ENCODE measurements at places on chromosomes 5 and 9.

- H3K4me1 ChIP-seq = no peaks in the 10 kb centered on the region
- no peak overlapping the region for H3K27ac ChIP-seq
- no peaks in the 10 kb centered on the region for H3K36me3 ChIP-seq
- no peak for DNase-seq
Observed at GRCh38 chr5:63822614-63823013, 139.6 kb downstream of the HTR1A start.

- no peak overlapping the region for H3K27ac ChIP-seq
- DNase-seq = no peak
- H3K27me3 ChIP-seq = no peaks in the 10 kb centered on the region
- peaks cover 15% of the 10 kb centered on the region for H3K36me3 ChIP-seq
Observed at GRCh38 chr9:137009938-137010732, 13.8 kb upstream of the CLIC3 start.

GRCh38 chr5:141547488-141547887, 58.6 kb downstream of the PCDHGC5 start:
- peak; percentile 35 for DNase-seq
- H3K36me3 ChIP-seq = peaks cover 40% of the 10 kb centered on the region
- no peaks in the 10 kb centered on the region for H3K27me3 ChIP-seq
- no peak overlapping the region for H3K27ac ChIP-seq

DNA sequence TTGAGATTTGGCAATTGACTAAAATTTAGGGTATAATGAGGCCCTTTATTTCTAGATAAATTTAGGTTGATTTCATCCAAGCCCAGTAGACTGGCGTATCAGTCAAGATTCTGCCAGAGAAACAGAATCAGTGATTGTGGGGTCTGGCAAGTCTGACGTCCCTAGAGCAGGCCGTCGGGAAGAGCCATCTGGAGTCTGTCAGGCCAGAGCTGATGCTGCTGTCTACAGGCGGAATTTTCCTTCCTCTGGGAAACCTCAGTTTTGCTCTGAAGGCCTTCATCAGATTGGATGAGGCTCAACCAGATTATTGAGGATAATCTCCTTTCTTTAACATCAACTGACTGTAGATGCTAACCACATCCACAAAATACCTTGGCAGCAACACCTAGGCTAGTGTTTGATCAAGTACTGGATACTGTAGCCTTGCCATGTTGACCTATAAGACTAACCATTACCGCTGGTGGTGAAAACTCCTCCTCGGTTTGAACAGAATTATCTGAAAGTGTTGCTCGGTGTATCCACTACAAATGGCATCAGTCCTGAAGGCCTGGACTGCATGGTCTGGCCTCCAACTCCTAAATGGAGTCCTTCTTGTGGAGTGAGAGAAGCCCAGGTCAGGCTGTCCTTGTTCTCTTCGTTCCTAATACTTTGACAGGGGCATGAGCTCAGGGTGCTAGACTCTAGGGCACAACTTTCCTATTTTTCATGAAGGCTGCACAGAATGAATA, 83.2 kb upstream of the ANKH start:
- no peak for DNase-seq
- no peak overlapping the region for H3K4me3 ChIP-seq
- H3K4me1 ChIP-seq = peaks cover 7% of the 10 kb centered on the region
- H3K27me3 ChIP-seq = no peaks in the 10 kb centered on the region
- no peaks in the 10 kb centered on the region for H3K36me3 ChIP-seq
- no peak overlapping the region for H3K27ac ChIP-seq

DNA sequence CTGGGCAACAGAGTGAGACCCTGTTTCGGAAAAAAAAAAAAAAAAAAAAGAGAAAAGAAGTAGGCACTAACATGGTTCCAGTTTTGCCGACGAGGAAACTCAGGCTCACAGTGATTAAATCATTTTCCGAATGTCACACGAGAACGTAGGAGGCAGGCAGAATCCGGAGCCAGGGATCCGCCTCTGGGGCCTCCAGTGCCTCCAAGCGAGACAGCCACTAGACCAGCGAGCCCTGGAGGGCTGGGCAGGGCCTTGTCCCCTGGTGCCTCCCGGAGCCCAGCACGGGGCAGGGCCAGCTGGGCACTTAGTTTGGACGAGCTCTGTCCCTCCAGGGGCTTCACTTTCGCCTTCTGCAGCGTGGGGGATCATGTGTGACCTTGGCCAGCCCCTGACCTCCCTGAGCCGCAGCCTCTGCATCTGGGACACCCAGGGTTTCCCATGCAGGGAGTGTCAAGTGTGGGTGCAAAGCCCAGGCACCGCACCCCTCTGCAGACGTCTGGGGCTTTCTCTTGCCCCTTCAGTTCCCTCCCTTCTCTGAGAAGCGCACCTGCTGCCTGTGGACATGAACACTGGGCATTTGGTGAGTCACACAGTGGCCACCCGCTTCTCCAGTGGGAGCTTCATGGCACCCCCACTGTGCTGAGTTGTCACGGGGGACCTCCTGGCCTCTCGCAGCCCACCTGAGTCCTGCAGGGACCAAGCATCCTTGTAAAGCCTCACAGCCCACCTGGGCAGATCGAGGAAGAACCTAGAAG, 80.3 kb downstream of the RXRA start:
- peaks cover 48% of the 10 kb centered on the region for H3K4me1 ChIP-seq
- DNase-seq = no peak
- no peaks in the 10 kb centered on the region for H3K27me3 ChIP-seq
- H3K4me3 ChIP-seq = peak overlapping the region; percentile 6
- peak overlapping the region; percentile 57 for H3K27ac ChIP-seq

DNA sequence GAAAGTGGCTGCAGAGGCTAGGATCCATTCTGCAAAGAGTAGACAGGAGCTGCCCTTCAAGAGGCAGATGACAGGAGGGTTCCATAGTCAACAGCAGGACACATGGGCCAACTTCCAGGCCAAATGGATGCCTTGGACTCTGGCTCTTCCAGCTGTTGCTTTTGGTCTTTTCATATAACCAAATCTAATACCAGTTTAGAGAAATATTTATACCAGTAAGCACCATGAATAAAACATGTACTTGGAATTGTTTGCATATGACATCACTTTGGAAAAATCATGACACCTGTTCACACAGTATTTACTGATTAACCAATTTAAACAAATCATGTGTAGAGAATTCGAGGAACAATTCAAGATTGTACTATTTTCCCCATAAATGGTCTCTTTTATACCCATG, 481.3 kb downstream of the DMRT2 start:
- no peak for DNase-seq
- no peak overlapping the region for H3K27ac ChIP-seq
- H3K27me3 ChIP-seq = no peaks in the 10 kb centered on the region
- no peaks in the 10 kb centered on the region for H3K36me3 ChIP-seq
- H3K4me3 ChIP-seq = no peak overlapping the region
- no peaks in the 10 kb centered on the region for H3K4me1 ChIP-seq

GRCh38 chr9:38048316-38048969, 20.6 kb downstream of the SHB start:
- H3K4me1 ChIP-seq = peaks cover 42% of the 10 kb centered on the region
- H3K27me3 ChIP-seq = no peaks in the 10 kb centered on the region
- peak overlapping the region; percentile 83 for H3K27ac ChIP-seq
- peak overlapping the region; percentile 44 for H3K4me3 ChIP-seq
- DNase-seq = no peak

DNA sequence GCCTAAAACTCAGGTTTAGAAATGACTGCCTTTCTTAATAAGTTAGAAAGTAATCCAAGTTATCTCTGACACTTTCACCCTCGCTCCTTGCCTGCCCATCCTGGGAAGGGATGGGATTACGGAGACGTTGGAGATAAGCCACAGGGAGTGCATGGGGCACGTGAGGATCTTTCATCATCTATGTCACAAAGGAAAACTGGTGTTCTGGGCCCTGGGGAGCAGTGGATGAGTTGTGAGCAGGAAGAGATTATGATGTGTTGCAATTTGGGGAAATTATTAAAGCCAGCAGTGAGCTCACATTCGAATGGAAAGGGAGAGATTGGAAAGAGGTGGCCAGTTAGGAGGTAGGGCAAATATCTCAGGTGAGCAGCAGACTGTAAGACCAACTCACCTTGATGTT, 12.8 kb downstream of the AFAP1L1 start:
- DNase-seq = no peak
- no peak overlapping the region for H3K4me3 ChIP-seq
- no peaks in the 10 kb centered on the region for H3K36me3 ChIP-seq
- no peaks in the 10 kb centered on the region for H3K27me3 ChIP-seq
- no peak overlapping the region for H3K27ac ChIP-seq

- H3K27me3 ChIP-seq = no peaks in the 10 kb centered on the region
- no peak overlapping the region for H3K4me3 ChIP-seq
- H3K36me3 ChIP-seq = no peaks in the 10 kb centered on the region
Observed at GRCh38 chr5:1310118-1310517, 15.2 kb upstream of the TERT start.

DNA sequence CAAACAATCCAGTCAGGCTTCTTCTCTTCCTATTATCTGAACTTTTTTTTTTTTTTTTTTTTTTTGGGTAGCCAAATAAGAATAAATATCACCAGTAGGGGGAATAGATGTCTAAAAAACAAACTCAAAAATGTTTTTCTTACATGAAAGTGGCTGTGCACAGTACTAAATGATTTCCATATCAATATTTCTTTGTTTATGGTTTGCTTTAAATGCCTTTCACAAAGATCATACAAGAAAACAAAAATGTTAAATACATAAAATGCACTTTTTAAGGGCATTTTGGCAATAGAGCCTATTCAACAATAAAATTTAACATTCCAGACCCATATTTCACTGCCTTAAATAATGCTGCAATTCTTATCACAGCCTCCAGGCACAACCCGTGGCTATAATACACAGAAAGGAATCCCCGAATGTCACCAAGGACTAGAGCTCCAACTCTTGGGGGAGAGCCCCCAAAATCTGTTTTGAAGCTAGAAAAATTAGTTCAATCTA, 91.1 kb upstream of the TBCA start:
- no peaks in the 10 kb centered on the region for H3K27me3 ChIP-seq
- H3K4me1 ChIP-seq = no peaks in the 10 kb centered on the region
- no peak overlapping the region for H3K4me3 ChIP-seq
- H3K36me3 ChIP-seq = no peaks in the 10 kb centered on the region
- DNase-seq = no peak
- H3K27ac ChIP-seq = no peak overlapping the region

DNA sequence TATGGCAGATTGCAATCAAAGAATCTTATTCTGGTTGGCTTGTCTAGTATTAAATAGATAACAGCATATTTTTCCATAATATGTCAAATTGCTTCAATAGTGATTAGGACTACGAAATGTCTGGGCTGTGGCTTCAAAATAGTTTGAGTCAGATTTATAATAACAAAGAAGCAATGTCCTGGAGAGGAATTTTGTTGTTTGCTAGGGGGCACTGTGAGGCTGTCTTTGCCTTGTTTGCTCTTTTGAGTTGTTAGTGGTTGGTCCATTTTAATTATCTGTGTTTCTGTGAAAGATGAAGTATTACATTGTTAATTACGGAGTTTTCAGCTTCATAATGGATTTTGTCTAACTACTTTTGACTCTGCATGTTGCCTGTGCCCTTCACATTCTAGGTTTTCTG, 713.6 kb downstream of the TLE4 start:
- DNase-seq = no peak
- no peaks in the 10 kb centered on the region for H3K27me3 ChIP-seq
- H3K27ac ChIP-seq = no peak overlapping the region
- no peaks in the 10 kb centered on the region for H3K36me3 ChIP-seq

DNA sequence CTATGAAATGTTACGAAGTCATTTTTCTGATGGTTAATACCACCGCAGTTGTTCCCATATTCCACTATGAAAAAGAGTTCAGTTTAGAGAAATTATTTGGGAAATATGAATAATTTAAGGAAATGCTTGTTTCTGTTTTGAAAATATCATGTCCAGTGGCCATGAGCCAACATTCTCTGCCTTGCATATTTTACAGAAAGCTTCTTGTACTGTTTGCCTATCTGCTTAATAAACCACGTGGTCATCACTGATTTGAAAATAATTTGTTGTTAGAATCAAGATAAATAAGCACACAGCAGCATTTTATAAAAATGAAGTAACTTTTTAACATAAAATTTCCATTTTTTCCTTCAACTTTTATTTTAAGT, 381.5 kb upstream of the CDH18 start:
- no peaks in the 10 kb centered on the region for H3K36me3 ChIP-seq
- H3K27ac ChIP-seq = no peak overlapping the region

DNA sequence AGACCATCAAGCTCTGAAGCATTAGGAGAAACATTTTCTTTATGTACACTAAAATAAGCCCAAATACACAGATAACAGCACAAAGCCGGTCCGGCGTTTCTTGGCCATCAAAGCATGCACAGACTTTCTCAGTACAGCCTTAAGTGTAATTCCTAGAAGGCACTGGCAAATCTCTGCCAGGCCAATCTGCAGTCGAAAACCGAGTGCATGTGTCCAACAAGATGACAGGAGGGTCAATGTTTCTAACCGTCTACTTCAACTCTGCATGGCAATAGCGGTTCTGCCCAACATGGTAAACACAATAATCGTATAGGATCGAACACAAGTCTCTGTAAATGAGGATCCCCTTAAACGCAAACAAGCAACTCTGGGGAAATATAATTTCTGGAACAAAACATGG, 1.1 kb downstream of the ARL15 start:
- peak overlapping the region; percentile 85 for H3K4me3 ChIP-seq
- H3K27me3 ChIP-seq = no peaks in the 10 kb centered on the region
- DNase-seq = no peak
- H3K27ac ChIP-seq = no peak overlapping the region
- no peaks in the 10 kb centered on the region for H3K36me3 ChIP-seq
- H3K4me1 ChIP-seq = peaks cover 9% of the 10 kb centered on the region

DNA sequence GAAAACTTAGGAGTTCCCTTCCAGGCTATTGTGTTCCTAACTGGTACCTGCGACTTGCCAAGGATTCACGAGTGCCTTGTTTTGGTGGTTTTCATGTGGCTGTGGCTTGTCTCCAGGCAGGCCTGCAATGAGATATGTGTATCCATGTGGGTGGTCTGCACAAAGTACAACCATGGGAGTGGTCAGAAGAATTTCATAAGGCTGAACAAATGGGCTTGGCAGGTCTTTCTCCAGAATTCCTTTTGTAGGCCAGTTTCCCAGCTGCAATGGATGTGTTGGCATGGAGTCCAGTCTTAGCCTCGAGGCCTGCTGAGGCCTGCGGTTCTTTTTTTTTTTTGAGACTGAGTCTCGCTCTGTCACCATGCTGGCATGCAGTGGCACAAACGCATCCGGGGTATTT, 28.8 kb upstream of the MELK start:
- no peaks in the 10 kb centered on the region for H3K27me3 ChIP-seq
- no peaks in the 10 kb centered on the region for H3K36me3 ChIP-seq
- no peak for DNase-seq
- no peak overlapping the region for H3K27ac ChIP-seq

DNA sequence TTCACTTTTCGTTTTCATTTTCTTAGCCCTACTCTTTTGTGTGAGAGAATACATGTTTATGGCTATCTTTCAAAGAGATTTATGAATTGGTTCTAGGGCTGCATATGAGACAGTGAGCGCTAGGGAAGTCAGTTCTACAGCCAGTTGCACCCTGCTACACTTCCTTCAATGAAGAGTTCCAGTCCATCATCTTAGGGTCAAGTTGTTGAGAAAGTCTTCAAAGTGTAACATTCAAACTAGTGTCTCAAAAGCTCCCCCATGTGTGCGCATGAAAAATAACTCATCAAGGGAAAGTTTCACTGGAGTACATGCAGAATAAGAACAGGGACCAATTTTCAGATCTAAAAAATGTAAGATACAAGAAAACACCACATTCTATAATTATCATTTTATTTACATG, 317.2 kb downstream of the DEPDC1B start:
- no peak overlapping the region for H3K4me3 ChIP-seq
- peaks cover 26% of the 10 kb centered on the region for H3K27me3 ChIP-seq

- H3K36me3 ChIP-seq = no peaks in the 10 kb centered on the region
- no peak for DNase-seq
- no peaks in the 10 kb centered on the region for H3K4me1 ChIP-seq
- H3K27me3 ChIP-seq = no peaks in the 10 kb centered on the region
Observed at GRCh38 chr5:159727167-159727566, 189.1 kb upstream of the ADRA1B start.
